NCI-H526 treated with DMSO at 0.1 percent for 48 hours (cell line): ENCODE measurements at places on chromosomes 16 and 17.

- no peak for DNase-seq
Observed at GRCh38 chr17:48486557-48486956, 44.3 kb downstream of the HOXB1 start.

DNA sequence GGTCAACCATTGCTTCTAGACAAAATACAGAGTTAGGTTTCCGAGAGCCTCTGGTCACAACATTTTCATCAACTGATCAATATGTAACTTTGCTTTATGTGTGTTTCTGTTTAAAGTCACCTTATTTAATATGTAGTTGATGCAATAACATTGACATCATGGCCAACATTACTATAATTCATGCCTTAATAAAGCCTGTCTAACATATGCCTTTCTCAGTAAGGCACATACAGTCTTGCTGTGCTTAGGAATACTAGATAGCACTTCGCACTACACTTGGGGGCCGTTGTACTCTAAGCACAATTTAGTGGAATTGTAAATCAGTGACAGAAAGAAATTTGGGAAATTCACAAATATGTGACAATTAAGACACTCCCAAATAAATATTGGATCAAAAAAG is 9.6 kb upstream of the SCNN1G start:
- no peak for DNase-seq

GRCh38 chr17:75524970-75525805 is at the start of gene LLGL2:
TSS of gene LLGL2 (plus strand) at chr17:75525697. CDS start at chr17:75543427, 17,730 bp downstream.
- DNase-seq, result peak; percentile 79

- DNase-seq, result no peak
Observed at GRCh38 chr16:22788193-22788530, 25.8 kb upstream of the HS3ST2 start.

DNA sequence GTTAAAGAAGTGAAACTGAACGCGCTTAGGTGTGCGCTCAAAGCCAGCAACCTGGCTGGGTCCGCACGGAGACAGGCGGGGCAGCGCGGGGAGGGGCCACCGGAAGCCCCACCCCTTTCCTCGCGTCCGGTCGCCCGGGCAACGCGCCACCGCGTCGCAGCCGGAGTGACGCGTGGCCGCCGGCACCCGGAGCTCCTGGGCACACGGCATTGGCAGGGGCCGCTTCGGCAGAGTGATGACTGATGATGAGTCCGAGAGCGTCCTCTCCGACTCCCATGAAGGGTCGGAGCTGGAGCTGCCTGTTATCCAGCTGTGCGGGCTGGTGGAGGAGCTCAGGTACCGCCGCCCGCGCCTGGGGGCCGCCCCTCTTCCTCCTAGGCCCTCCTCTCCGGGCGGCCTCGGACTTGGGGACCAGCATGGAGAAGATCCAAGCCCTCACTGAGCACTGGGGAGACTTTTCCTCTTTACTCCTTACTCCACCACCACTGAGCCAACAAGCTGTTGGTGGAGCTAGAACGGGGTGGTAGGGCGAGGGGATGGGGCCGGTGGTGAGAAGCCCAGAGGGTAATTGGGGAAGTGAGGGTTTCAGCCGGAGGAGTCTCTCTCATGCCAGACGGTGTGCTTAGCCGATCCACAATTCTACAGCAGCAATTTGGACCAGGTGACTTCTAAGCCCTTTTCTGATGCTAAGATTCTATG is 44.9 kb downstream of the PRSS54 start:
- DNase-seq, result peak; percentile 25

DNA sequence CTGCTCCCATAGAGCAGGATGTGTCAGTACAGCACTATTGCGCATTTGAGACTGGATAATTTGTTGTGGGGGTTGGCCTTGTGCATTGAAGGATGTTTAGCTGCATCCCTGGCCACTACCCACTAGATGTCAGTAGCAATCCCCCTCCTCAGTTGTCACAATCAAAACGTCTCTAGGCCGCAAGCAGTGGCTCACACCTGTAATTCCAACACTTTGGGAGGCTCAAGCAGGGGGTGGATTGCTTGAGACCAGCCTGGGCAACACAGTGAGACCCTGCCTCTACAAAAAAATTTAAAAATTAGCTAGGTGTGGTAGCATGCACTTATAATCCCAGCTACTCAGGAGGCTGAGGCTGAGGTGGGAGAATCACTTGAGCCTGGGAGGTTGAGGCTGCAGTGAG is 48.4 kb downstream of the CENPV start:
- peak; percentile 20 for DNase-seq

- DNase-seq, result no peak
Observed at GRCh38 chr17:70011750-70012149, 63.3 kb upstream of the KCNJ16 start.

DNA sequence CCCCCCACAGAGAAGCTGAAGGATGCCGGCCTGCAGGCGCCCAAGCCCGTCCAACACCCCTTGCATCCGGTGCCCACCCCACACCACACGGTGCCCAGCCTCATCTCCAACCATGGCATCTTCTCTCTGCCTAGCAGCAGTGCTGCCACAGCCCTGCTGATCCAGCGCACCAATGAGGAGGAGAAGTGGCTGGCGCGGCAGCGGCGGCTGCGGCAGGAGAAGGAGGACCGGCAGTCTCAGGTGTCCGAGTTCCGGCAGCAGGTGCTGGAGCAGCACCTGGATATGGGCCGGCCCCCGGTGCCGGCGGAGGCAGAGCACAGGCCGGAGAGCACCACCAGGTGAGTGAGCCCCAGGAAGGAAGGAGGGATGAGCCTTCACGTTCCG is 31.5 kb downstream of the GINS2 start:
- no peak for DNase-seq

- DNase-seq, result peak; percentile 72
Observed at GRCh38 chr16:1942810-1943726, at the start of gene MSRB1. TSS of gene MSRB1 (minus strand) at chr16:1943199. CDS start at chr16:1943156, 43 bp downstream.

DNA sequence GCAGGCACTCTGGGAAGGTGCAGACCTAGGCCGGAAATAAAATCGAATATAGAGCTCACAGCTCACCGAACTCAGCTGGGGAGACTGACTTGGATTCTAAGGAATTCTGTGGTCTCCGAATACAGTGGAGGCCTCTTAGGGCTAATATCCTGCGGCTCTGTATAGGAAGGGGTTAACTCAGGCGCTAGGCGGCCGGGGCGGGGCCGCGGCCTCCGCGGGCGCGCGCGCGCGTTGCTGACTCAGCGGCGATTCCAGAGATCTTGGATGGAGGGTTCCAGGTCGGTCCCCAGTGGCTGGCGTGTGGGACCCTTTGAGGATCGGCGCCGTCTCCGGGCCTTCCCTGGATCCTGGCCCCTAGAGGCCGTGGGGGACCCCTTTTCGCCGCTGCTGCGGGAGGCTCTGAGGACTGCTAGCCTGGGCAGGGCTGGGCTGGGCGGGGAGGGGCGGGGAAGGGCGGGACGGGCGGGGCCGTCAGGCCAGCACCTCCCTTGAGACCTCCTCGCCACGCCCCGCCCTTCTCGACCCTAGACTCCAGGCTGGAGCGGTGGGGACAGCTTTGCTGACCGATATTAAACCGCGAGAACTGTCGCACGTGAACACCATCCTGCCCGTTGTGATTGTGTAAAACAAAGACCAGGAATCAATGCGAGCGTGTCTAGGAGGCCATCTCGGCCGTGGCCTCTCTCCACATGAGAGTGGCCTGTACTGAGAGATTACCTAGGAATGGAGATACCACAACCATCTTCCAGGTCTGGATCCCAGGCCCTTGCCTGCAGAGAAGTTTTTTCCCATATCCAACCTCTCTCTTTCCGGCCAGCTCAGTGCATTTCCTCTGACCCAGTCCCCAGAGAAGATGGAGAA is 1.4 kb upstream of the PLEKHH3 start:
- DNase-seq, result peak; percentile 84

GRCh38 chr17:72996791-72997190 is 95.7 kb downstream of the SLC39A11 start:
- DNase-seq, result no peak
